Activated CD8-positive, alpha-beta memory T cell treated with anti-CD3 and anti-CD28 coated beads, Interleukin-2, amount 10 ng/mL, durations not matched to agents 7 days and 5 days (primary cell): ENCODE measurements at places on chromosomes 7 and 10.

DNA sequence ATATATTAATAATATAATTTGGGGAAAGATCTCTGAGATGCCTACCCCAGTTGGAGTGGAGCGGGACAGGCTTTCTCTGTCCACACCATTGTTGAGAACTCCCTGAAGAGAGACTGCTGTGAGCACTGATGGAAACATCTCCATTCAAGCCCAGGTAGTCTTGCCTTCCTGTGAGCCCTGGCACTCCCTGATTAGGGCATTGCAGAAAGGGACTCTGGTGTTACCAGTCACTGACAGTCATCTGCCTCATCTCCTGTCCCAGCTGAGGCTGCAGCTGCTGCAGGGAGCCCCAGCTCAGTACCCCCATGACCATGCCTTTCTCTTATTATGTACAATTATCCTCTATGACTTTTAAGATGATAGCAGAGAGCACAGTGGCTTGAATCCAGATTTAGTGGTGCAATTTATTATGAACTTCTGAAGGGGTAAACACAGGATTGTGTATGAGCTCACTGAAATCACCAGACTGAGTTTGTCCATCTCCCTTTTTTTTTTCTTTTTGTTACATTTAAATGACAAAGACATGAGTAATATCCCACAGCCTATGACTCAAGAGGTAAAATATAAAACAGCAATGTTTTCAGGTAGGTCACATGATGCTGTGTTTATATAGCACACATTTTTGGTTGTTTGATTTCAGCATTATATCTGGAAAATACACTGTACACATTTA lies 236.9 kb downstream of the SLC25A13 start:
- DNase-seq = no peak

- DNase-seq = no peak
Measured at GRCh38 chr7:141045842-141046620, 27.8 kb upstream of the TMEM178B start.

DNA sequence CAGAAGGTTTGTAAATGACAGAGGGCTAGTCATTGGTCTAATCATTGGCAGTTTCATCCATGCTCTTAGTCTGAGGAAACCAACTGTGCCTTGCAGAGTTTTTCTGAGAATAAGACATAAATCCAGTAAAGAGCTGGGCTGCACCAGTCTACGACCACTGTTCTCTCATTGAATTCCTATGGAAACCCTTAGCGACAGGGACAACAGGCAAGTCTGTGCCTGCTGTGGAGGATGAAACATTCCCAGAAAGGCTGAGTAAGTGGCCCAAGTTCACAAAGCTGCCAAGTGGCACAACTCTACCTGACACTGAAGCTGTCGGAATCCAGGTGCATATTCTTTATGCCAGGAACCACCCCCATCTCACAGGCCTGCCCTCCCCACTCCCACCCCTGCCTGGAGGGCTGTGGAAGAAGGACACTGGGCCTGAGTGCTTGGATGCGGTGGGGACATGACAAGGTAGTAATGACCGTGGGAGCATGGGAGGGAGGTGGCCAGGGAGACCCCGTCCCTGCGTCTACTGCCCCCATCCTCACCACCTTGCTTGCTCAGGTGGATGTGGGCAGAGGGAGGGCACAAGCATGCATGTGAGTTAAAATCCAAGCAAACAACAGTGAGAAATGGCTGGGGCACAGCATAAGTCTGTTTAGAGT lies 58.0 kb downstream of the VSTM4 start:
- DNase-seq = no peak

GRCh38 chr10:119268871-119269506 lies 61.6 kb downstream of the GRK5 start:
- peak; percentile 86 for DNase-seq

GRCh38 chr7:151415375-151416105 lies 5.7 kb upstream of the WDR86 start:
- no peak for DNase-seq

GRCh38 chr7:122137251-122138077 lies 6.6 kb downstream of the AASS start:
- DNase-seq = no peak
